ENCODE measurements at places on chromosomes 12 and 14.

DNA sequence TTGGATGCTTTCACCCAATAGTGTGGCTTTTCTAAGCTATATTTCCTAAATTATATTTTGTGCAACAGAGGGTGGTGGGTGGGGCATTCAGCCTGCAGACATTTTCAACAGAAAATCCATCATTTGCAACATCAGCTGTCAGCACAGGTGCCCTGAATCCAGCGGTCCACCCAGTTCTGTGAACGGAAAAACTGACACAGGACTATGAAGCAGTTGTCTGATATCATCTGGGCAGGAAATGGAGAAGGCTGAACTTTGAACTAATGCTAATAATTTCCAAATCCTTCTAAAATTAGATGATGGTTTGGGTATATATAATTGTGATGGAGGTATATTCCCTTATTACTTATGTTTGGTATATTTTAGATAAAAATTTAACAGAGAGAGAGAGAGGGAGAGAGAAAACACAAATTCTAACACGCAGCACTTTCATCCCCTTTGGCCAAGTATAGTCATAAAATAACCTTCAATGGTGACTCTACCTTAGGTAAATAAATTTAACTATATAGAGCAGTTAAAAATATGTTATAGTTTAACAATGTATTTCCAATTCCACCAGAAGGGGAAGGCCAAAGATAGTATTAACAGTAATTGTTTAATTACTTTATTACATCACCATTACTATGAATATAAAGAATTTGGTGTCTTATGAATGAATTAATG, 58.3 kb upstream of the PTPRB start:
- no peak for DNase-seq

- DNase-seq = no peak
Measured at GRCh38 chr12:116384691-116385485, 107.4 kb upstream of the MED13L start.

GRCh38 chr12:41402801-41403200, 214.7 kb downstream of the PDZRN4 start:
- DNase-seq = no peak

- DNase-seq = no peak
Measured at GRCh38 chr14:45060551-45060950, 23.4 kb upstream of the PRPF39 start.

GRCh38 chr14:100734031-100734990, 7.6 kb downstream of the DLK1 start:
- DNase-seq = no peak

- no peak for DNase-seq
Measured at GRCh38 chr12:112482733-112483132, 64.0 kb downstream of the PTPN11 start.

All from activated naive CD4-positive, alpha-beta T cell (primary cell).